ENCODE measurements at places on chromosomes 1 and 21.

DNA sequence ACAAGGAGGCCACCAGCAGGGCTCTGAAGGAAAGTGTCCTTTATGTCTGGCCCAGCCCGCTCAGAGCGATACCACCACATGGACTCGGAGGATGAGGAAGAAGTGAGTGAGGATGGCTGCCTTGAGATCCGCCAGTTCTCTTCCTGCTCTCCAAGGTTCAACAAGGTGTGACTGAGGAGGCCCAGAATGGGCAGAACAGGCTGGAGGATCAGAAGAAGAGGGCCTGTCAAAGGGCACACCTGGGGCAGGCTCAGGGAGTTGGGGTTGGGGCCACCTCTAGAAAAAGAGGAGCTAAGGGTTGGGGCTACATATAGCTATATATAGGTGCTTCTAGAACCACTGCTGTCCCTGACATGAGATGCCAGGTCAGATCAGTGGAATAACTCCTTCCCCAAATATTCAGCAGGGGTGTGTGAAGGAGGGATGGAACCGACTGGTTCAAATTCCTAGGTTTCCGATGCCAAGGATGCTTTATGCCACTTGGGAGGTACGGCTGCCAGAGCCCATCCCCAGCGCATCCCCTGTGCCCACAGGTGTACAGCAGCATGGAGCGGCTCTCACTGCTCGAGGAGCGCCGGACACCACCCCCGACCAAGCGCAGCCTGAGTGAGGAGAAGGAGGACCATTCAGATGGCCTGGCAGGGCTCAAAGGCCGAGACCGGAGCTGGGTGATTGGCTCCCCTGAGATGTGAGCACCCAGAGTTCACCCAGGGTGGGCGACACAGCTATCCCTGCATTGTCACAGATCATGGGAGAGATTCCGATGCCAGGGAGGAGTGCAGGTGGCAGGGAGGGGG, 102.2 kb downstream of the PIK3R3 start:
- DNase-seq = no peak

DNA sequence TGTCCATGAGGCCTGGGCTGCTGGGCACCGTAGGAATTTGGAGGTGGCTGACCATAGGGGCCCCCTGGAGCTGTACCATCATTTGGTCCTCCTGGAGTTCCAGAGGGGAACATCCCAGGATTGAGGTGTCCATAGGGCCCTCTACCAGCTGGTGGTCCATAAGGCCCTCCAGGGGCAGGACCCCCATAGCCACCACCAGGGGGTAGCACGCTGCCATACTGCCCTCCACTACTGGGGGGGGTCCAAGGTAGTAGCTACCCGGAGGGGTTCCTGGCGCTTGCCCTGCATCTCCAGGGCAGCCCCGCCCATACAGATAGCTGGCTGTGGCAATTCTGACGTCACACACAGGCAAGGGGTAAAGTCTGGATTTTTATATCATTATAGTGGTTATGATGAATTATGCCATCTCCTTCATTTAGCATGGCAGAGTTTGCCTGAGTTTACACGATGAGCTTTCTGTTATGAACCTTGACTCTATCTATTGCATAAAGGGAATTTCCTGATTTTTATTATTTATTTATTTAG, 13.2 kb downstream of the MDM4 start:
- DNase-seq = no peak

GRCh38 chr1:12618965-12619791, 1.2 kb upstream of the DHRS3 start:
- peak; percentile 56 for DNase-seq

DNA sequence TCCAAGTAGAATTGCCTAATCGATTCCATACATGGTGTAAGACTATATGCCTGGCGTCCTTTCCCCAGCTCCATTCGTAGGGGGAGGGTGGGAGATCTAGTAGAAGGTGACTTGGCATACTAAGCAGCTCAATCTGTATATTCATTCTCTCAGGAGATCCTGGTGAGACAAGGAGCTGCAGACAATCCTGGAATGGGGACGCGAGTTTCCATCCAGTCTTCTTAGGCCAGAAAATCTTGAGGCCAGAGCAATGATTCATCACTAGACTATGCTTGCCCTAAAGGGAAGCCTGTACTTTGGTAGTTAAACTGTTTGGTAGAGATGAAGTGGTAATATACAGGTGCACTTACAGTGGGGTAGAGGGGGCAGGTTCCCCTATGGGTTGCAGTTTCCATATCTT, 468.7 kb downstream of the ADGRL2 start:
- no peak for DNase-seq

DNA sequence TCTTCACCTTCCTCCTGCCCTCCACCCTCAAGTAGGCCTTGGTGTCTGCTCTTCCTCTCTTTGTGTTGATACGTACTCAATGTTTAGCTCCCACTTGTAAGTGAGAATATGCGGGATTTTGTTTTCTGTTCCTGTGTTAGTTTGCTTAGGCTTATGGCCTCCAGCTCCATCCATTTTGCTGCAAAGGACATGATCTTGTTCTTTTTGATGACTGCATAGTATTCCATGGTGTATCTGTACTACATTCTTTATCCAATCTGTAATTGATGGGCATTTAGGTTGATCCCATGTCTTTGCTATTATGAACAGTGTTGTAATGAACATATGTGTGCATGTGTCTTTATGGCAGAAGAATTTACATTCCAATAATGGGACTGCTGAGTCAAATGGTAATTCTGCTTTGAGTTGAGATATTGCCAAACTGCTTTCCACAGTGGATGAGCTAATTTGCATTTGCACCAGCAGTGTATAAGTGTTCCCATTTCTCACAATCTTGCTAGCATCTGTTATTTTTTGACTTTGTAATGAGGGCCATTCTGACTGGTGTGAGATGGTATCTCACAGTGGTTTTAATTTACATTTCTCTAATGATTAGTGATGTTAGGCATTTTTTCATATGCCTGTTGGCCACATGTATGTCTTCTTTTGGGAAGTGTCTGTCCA, 272.7 kb downstream of the SDCCAG8 start:
- no peak for DNase-seq

- DNase-seq = peak; percentile 84
Measured at GRCh38 chr1:30756545-30757351, 826 bp downstream of the LAPTM5 start.

DNA sequence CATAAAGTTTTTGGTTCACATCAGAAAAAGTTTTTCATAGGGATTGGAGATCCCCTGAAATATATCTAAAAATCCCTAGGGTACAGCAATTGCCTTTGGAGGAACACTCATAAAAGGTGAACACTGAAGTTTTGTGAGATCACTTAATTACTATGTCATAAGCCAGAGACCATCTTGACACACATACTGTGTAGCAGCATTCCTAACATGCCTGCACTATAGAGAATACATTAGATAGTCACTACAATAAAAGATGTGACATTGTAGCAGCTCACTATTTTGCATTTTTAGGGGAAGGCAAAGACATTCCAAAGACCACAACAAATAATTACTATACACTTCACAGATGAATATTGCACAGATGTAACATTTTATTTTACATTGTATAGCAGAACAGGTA, 779.9 kb downstream of the KCNT2 start:
- DNase-seq = no peak

- DNase-seq = no peak
Measured at GRCh38 chr1:145887631-145888030, 2.0 kb upstream of the ANKRD35 start.

GRCh38 chr1:167404161-167404888, 114.0 kb downstream of the CD247 start:
- no peak for DNase-seq

GRCh38 chr1:43108080-43108479, 64.0 kb downstream of the EBNA1BP2 start:
- DNase-seq = no peak

DNA sequence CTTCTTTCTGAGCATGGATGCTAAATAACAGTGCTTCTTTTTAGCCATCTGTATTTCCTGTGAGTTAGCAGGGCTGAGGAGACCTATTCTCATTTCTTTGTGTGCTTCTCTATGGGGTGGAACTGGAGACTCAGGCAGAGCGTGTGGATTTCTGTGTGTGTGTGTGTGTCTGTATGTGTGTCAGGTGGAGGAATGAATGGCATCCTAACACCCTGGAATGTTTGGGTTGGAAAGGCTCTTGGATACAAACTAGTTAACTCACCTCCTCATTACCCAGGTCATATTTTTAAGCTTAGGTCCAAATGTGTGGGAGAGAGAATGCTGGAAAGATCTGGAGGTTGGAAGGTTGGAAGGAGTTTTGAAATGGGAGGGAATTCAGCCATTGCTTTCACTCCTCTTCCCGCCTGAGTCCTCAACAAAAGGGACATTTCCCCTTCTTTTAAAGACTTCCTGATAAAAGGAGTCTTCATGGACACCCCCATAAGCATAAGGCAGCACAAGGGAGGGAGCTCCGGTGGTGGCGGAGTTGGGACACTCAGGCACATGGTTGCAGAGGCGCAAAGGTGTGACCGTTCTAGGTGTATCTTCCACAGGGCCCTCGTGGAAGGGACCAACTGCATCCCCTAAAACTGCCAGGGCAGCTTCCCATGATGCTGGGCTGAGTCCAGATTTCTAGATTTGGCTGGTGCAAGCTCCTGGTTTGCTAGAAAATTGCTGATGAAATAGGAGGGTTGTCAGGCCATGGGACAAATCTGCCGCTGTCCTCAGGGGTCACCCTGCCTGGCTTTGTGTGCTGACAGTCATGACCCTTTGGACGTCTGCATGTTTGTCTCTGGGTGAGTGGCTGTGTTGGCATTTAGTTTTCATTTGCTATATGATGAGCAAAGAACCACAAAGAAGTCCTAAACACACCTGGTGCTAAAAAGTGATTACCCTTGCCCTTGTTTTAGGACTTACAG, 37.6 kb downstream of the MTARC1 start:
- no peak for DNase-seq

DNA sequence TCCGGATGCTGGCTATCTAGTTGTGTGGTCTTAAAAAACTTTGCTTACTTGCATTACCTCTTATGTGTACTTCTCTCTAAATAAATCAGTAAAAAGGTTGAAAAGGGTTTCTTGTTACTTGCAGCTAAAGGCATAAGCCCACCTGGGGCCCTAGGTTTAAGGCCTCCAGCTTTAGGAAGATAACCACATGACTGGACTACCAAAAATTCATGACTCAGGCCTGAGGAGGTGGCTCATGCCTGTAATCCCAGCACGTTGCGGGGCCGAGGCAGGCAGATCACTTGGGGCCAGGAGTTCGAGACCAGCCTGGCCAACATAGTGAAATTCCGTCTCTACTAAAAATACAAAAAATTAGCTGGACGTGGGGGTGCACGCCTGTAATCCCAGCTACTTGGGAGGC, 142.9 kb downstream of the APP start:
- no peak for DNase-seq

DNA sequence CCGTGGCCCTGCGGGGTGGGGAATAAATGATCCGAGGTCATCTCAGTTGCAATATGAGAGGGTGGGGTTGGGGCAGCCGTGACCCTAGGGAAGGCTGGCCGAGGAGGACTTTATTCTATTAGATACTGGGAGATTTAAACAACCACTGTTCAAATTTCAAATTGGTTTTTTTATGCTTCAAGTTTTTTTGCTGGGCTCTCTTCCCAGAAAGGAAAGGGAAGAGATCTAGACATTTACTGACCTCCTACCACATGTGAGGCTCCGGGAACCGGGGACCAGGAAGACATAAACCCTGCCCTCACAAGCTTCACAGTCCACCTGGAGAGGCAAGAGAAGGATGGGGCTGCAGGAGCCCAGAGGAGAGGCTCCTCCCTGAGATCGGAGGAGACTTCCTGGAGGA, 207.3 kb downstream of the FOXD2 start:
- no peak for DNase-seq

GRCh38 chr1:161226320-161226711, 456 bp downstream of the TOMM40L start:
- no peak for DNase-seq

GRCh38 chr1:68232289-68233148, at the start of gene WLS:
WLS (minus strand) TSS chr1:68232523; CDS start chr1:68232299, 224 bp downstream.
- no peak for DNase-seq

GRCh38 chr1:93501399-93501798, 53.5 kb downstream of the FNBP1L start:
- no peak for DNase-seq

- DNase-seq = no peak
Measured at GRCh38 chr1:225772323-225772768, 5.3 kb upstream of the SRP9 start.

DNA sequence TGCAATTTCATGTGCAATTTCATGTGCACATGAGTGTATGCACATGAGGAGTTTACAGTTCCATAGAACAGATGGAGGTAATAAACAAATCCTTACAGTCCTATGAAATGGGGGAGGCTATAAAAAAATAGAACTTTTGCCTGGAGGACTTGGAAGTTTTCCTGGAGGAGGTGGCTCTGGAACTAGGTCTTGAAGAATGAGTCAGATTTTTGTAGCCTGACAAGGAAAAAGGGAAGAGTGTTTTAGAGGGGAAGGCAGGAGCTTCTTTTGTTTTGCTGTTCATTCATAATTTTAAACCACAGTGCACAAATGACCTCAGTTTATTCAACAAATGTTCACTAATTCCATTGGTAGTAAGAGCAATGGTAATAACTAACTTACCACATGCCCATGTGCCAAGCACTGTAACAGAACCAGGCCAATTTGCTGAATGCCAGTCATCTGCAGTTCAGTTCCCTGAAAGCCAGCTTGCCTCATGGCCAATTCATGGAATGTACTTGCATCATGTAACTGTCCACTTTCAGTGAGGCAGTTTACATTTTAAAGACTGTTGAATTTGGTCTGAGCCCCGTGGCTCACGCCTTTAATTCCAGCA, 2.7 kb downstream of the DIO1 start:
- DNase-seq = no peak

GRCh38 chr1:155226910-155227260, 18.4 kb downstream of the MTX1 start:
- DNase-seq = no peak

GRCh38 chr1:9071554-9072235, 2.3 kb upstream of the SLC2A5 start:
- DNase-seq = no peak

- no peak for DNase-seq
Measured at GRCh38 chr1:202011994-202012393, 1.6 kb downstream of the ELF3 start.

DNA sequence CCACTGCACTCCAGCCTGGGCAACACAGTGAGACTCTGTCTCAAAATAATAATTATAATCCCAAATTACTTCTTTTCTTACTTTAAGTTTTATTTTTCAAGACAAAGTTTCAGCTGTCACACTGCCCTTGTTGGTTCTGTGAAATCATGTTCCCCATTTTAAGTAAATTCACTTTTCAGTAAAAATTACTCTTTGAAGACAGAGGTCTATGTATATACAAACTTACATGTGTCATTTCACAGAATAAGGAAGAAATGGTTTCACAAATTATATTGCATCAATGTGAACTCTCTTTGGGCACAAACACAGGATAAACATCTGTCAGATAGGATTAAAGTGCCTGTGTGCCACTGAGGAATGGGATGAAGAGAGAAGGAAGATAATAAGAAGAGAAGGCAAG, 33.1 kb upstream of the ETS2 start:
- DNase-seq = no peak

GRCh38 chr1:87155648-87156047, 173.0 kb upstream of the LMO4 start:
- no peak for DNase-seq

DNA sequence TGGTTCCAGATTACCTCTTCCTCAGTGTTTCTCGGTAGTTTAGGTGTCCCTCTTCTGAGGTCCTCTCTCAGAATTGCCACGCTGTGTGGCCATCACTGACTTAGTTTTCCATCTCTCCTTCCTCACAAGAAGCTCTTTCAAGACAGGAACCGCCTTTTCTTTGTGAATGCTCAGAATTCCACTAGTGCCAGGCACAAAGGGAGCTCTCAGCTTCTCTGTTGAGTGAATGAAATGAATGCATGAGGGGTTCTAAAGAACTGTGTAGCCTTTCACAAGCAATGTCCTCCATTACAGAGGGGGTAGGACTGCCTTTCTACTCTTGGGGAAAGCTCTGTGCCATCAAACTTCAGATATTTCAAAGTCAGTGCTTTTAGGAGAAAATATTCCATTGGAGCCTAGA, 546.8 kb downstream of the RWDD3 start:
- DNase-seq = no peak
